Urinary bladder (tissue), 4 donors: ENCODE measurements at places on chromosomes 1 and 21. TPM values are rescaled to one million over a fixed set of nuclear protein-coding genes. Genes with fewer than 3 reads are reported as not detected.

GRCh38 chr1:47803815-47804501 is 193.2 kb downstream of the TRABD2B start:
- no peak for DNase-seq

Gene C1orf94
- total RNA-seq, result not detected

DNA sequence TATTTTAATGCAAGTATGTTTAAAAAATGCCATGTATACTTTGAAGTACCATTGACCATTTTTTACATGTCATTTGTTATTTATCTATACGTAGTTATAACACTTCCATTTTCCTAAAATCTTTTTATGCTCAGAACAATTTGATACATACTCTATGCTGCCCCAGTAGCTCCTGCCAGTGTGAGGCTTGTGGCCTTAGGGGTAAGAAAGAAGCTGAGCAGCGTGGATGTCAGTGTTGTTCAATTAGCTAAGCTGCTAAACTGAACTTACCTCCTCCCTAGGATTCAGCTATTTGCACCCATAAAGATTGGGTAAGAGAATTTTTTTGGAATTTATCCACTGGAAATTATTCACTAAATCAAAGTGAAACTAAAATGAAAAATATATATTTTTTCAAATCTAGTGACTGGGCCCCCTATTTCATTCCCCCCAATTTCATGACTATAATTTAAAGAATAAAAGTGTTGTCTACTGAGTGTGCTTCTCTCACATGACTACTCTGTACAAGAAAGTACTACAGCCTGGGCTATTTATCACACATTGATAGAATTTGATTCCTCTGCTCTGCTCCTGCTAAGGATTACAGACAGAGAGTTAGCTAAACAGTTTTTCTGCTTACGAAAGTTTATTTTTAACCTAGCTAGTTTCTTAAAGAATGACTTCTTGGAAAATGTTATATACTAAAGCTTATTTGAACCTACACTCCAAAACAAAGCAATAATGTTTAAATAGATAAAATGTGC is 1030.3 kb upstream of the ADGRL4 start:
- no peak for DNase-seq

DNA sequence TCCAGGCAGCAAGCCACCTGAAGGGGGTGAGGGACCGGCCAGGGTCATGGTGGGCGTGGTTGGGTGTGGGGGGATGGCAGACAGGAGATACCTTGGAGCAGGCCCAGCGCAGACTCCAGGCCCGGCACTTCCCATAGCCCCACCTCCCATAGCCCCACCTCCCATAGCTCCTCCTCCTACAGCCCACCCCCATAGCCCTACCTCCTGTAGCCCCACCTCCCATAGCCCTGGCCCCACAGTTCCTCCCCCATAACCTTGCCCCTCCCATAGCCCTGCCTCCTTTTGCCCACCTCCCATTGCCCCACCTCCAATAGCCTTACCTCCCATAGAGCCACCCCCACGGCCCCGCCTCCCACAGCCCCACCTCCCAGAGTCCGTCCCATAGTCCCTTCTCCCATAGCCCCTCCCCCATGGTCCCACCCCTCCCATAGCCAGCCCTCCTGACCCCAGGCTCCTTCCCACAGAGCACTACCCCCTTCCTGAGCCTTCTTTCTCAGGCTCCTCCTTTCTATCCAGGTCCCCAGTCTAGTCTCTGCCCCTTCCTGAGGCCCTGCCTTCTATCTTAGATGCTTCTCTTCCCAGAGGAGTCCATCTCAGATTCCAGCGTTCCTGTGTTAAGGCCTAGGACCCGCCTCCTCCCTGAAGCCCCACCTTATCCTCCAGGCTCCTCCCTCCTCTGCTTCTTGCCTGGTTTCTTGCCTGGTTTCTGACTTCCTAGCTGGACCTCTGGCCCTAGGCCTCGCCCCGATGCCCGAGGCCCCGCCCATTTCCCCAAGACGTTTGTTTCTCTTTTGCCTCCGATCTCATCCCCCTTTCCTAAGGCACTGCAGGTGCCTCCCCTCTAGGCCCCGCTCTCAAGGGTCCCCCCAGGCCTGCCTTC is 46.8 kb downstream of the PTPRU start:
- DNase-seq, result no peak

DNA sequence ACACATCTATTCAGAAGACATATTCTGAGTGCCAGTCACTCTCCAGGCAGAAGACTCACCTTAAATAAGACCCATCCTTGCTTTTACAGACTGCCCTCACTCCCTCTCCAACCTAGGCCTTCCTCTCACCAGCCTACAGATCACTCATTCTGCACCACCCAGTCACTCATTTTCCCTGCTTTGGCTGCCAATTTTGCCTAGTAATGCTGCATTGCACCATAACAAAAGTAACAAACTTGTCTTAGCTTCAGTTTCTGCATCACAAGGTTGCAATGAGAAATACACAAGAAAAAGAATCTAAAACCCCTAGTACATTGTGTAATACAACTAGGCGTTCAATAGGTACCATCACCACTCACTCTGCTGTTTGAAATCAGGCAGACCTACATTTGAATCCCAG is 292.4 kb downstream of the PLPP3 start:
- DNase-seq, result no peak

Gene TMEM201
- total RNA-seq, result 4.4 TPM

- no peak for DNase-seq
Measured at GRCh38 chr1:941015-941587, 17.4 kb downstream of the SAMD11 start.

- no peak for DNase-seq
Measured at GRCh38 chr1:214977110-214977509, 105.4 kb upstream of the KCNK2 start.

GRCh38 chr1:180585994-180586359 is 27.2 kb downstream of the OVAAL start:
- DNase-seq, result no peak

GRCh38 chr21:14383596-14384180 is 742 bp upstream of the HSPA13 start:
- no peak for DNase-seq

GRCh38 chr1:20476265-20477038 is 9.6 kb downstream of the CAMK2N1 start:
- no peak for DNase-seq
